ENCODE measurements at places on chromosomes 2 and 18. TPM values are rescaled to one million over a fixed set of nuclear protein-coding genes. Genes with fewer than 3 reads are reported as not detected.

The TUBA3E gene
- total RNA-seq, result 0.78 TPM

The RUFY4 gene
- not detected for total RNA-seq

The RGPD4 gene
- 0.11 TPM for total RNA-seq

The CAMKMT gene
- 5.9 TPM for total RNA-seq

The ERFE gene
- 9.1 TPM for total RNA-seq

All from A549 treated with ZK216348 at 1 μM for 4 hours (cell line).